ENCODE measurements at places on chromosomes 3 and 15. TPM values are rescaled to one million over a fixed set of nuclear protein-coding genes. Genes with fewer than 3 reads are reported as not detected.

OTOL1 gene
- not detected for total RNA-seq

RFT1 gene
- total RNA-seq, result 25.5 TPM

SEMA3B gene
- total RNA-seq, result 0.51 TPM

CPA3 gene
- 0.68 TPM for total RNA-seq

PRKCI gene
- 32.8 TPM for total RNA-seq

ARHGAP11A gene
- total RNA-seq, result 8.0 TPM

CXCR6 gene
- total RNA-seq, result not detected

SLC28A2 gene
- total RNA-seq, result not detected

CSTA gene
- total RNA-seq, result not detected

SEMA5B gene
- total RNA-seq, result 0.05 TPM

C3orf22 gene
- total RNA-seq, result not detected

C3orf80 gene
- not detected for total RNA-seq
